ENCODE measurements at places on chromosomes 7 and 10.

DNA sequence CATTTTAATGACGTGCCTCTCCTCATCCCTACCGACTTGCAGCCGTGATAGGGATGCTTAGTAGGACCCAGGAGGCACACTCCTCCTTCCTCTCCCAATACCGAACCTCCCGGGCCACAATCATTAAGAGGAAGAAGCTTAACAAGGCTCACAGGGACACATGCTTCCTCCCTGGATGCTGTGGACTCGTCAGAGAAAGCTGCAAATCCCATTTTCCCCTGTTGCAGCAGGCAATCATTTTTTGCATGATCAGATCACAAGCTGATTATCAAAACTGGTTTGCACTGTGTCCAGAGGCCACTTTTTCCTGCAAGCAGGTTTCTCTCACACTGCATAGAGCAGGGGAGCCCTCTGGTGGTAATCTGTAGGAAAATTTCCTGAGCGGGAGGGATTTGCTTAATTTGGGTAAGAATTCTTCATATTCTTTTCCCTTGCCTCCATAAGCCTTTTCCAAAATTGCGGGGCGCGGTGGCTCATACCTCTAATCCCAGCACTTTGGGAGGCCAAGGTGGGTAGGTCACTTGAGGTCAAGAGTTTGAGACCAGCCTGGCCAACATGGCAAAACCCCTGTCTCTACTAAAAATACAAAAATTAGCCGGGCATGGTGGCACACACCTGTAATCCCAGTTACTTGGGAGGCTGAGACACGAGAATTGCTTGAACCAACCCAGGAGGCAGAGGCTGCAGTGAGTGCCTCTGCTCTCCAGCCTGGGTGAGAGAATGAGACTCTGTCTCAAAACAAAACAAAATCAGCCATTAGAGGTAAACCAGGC lies 16.1 kb upstream of the LAMB4 start:
- no peak for DNase-seq

GRCh38 chr7:15932318-15932717 lies 245.8 kb upstream of the MEOX2 start:
- no peak for DNase-seq

DNA sequence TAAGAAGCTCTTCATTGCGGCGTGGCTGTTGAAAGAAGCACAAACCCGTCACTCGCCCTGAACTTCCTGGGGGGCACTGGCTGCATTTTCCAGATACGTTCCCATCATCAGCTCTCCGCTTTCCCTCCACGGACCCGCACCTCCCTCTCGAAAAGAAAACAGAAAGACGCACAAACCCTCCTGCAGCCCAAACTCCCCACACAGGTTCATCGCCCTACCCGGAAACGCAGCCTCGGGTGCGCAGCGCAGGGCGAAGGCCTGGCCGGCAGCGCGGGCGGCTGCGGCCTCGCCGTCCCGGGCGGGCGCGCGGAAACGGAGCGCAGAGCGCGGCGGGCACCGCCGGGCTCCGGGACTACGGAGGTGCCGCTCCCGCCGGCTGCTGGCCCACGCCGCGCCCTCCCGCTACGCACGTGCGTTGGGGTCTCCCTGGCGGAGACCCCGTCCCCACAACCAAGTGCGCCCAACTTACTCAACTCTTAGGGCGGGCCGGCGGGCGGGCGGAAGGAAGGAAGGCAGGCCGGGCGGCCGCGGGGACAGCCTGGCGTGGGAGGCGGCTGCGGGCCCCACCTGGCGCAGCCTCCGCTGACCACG lies 822 bp downstream of the ZNF800 start:
- peak; percentile 32 for DNase-seq

- DNase-seq: no peak
These were observed 169.8 kb downstream of the SGMS1 start for GRCh38 chr10:50453940-50454339.

DNA sequence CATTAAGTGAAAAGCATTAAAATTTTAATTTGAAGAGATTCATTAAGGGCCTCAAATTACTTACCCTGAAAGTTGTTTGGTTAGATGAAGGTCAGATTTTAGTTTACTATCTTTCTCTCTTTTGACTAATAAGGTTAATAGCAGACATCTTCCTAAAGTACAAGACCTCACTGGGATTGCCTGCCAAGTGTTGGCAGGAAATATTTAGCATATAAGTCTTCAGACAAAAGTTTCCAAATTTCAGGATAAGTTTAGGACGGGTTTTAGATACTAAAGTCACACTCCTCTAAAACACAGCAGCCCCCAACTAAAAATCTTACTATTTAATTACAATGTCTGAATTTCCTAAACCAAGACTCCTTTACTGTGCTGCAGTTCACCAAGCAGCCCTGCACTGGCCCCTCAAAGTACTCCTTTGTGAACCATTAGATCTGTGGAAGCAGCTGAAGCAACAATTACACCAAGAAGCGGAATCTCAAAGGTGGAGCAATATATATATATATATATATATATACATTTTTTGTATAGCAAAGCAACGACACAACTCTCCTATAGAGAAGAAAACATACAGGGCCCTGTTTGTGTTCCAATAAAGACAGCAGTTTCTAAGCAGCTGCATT lies 91.2 kb upstream of the KCNIP2 start:
- DNase-seq: no peak

DNA sequence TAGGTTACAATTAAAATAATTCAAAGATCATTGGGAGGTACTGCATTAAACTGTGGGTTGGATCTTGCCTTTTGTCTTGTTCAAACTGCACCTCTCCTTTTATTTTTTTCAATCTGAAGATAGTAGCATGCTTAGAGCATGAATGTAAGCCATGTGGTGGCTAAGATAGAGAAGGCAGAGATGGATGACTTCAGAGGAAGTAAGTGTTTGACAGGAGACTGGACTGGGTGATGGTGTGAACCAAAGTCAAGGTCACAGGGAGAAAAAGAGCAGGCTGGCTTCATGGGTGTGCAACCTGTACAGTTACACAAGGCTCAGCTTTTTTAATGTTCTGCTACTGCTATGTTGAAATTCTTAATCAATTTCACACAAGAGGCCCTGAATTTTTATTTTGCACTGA lies 85.6 kb downstream of the ZEB1 start:
- DNase-seq: no peak
